Fibroblast of lung (primary cell): ENCODE measurements at places on chromosomes 7 and 10.

DNA sequence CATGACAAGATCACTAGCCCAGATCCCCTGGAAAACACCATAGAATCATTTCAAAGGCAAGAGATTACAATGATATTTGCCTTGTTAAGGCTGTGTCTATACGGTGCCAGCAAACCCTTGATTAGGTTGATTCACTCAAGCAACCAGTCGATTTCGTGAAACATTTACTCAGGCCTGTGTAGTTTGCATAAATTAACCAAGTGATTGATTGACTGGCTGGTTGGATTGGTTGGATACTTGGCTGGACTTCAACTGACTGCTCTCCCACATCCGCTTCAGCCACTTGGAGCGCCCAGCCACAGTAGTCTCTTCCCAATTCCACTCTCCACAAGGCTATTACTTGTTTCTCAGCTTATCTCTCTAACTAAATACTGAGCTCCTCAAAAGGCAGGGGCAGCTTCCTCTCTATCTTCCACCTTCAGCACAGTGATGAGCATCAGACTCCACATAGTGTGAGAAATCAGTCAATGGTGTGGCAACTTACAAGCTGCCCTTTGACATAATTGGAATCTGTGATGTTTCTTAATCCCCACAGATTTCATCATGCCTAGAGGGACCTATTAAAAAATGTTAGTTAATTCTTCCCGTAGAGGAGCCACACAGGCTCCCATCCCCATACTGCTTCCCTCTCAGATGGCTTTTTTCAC is 217.4 kb downstream of the GRM8 start:
- DNase-seq: no peak

GRCh38 chr10:110399106-110399964 is 94.6 kb upstream of the SMNDC1 start:
- peak; percentile 96 for DNase-seq

DNA sequence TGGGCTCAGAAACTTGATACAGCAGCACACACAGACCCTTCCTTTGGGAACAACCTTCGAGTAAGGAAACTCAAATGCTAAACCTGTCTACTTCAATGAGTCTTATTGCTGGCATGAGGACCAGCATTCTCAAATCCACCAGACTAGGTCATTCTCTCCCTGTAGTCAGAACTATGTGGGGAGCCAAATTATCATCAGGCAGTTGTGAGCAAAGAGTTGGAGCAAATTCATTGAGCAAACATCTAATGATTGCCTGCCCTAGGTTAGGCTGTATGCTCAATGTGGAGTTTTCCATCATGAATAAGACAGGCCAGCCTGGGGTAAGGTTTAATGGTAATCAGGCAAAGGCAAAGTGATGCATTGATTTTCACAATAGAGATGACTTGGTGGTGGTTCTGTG is 3.6 kb downstream of the EPDR1 start:
- DNase-seq: peak; percentile 57

GRCh38 chr10:69353977-69354635 is 62.6 kb downstream of the TACR2 start:
- no peak for DNase-seq

GRCh38 chr10:91287276-91287675 is 66.8 kb downstream of the PCGF5 start:
- DNase-seq: no peak

- no peak for DNase-seq
These were observed 24.5 kb upstream of the FZD1 start for GRCh38 chr7:91239772-91240171.

DNA sequence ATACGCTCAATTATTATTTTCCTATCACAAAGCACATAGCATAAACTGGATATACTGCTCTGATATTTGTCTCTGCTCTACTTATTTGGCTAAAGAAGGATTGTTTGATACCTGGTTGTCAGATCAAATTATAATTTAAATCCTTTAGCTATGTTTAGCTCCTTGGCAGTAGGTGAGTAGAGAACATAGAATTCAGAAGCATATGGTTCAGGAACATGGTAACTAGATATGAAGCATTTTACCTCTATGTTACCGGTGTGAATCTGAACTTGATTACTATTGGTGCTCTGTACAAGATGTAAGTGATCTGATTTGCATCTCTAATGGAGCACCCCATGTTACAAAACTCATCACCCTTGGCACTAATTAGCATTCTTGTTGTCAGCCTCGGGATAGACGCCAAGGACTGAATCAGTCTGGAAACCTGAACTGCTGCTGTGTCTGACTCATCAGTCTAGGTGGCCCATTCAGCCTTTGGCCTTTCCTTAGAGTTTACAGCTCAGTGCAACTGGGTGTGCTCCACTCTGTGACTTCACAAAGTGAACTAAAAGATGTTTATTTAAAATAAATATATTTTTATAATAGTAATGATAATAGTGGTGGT is 12.3 kb upstream of the MYPN start:
- DNase-seq: peak; percentile 93

DNA sequence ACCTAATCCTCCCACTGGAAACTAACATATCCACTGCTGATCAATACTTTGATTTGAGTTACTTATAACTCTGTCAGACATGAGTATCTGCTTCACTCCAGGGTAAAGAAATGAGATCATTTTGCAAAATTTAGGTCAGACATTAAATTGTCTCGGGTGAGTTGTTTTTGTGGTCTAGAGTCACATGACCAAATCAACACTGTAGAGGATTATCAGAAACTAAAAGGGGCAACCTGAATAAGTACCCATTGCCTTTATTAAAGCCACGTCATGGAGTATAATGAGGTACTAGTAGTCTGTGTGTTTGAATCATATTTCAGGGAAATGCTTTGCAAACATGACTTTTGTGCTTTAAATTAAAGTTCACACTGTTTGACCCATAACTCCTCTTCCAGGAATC is 107.7 kb upstream of the ADO start:
- DNase-seq: no peak

GRCh38 chr10:45008524-45009161 is 7.9 kb downstream of the ZNF22 start:
- DNase-seq: peak; percentile 84

- DNase-seq: peak; percentile 49
These were observed 6.4 kb downstream of the AGBL3 start for GRCh38 chr7:134992626-134993179.

GRCh38 chr7:106476751-106477150 is 184.2 kb downstream of the CCDC71L start:
- DNase-seq: no peak

- no peak for DNase-seq
These were observed 52.6 kb downstream of the BICC1 start for GRCh38 chr10:58565271-58565670.

GRCh38 chr7:123916240-123916724 is 8.8 kb upstream of the SPAM1 start:
- DNase-seq: peak; percentile 35

DNA sequence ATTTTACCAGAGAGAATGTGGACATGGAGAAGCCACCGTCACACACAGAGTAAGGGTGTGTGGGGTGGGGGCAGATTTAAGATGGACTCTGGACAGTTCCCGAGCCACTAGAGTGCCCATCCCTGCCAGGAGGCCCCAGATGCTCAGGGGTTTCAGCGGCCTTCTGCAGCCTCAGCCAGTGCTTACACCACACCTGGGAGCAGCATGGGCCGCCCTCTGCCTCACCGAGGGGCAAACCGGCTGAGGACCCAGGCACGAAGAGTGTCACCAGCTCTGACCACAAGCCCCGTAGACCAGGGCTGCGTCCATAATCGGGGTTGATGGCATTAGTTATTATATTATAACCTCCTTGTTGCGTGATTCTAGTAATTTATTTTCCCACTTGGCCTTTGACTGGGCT is 6.7 kb upstream of the MNX1 start:
- DNase-seq: no peak

DNA sequence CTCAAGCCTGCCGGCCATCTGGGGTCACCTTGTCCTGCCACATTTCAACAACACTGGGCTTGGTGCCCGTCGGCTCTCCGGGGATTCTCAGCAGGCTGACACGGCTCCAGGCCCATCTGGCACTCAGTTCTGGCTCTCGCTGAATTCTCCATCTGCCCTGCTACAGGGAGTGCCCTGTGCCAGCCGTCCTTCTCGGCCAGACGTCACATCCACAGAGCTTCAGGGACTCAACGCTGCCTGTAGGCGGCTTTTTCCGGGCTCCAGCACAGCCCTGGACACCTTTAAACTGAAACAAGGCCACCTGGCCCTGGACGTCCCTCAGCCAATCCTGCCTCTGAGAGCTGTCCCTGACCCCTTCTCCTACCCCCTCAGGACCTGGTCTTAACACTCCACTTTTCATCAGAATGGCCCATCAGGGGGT is 43.0 kb downstream of the TMEM130 start:
- no peak for DNase-seq

- peak; percentile 40 for DNase-seq
These were observed 17.9 kb upstream of the TMEM225B start for GRCh38 chr7:99579956-99580777.

DNA sequence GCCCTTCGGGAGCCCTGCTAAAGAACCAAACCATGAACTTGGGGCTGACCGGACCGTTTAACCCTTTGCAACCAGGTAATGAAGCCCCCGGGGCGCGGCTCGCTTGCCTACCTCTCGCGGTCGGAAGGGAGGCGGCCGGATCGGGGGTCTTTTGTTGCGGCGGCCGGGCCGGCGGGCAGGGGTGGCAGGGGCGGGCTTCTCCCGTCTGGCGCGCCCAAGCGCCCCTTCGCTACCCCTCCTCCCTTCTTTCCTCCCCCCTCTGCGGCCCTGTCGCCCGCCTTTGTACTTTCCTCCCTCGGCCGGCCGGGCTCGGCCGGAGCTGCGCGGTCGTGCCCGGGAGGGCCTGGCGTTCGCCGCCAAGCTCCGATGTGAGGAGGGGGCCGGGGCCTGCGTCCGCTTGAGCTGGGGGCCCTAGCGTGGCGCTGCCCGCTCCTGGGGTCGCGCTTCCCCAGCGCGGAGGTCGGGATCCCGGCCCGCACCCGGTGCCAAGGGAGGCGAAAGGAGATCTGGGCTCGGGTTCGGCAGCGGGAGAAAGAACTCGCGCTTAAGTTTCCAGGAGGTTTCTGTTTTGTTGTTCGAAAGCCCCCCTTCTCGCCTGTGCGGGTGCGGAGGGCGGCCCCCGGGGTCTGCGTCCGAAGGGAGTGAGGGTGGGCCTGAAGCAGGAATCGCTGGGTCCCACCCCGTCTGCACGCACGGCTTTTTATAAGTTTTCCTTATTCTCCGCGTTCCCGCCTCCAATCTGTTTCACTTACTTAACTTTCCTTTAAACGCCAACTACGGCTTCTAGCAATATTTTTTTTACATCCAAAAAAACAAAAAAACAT is 436.8 kb upstream of the GALNT17 start:
- peak; percentile 43 for DNase-seq

- DNase-seq: no peak
These were observed 40.6 kb upstream of the MAGI2 start for GRCh38 chr7:79494046-79494445.

- DNase-seq: no peak
These were observed 6.0 kb downstream of the FXYD4 start for GRCh38 chr10:43377424-43377883.
